ENCODE measurements at places on chromosomes 2 and 18.

GRCh38 chr2:53938904-53939303 lies 31.9 kb downstream of the PSME4 start:
- DNase-seq = no peak

- DNase-seq = peak; percentile 95
Measured at GRCh38 chr2:166375736-166376487, at the start of gene SCN9A. Gene SCN9A (minus strand): TSS chr2:166375944. CDS start chr2:166311756, 64,188 bp downstream.

- DNase-seq = peak; percentile 18
Measured at GRCh38 chr2:199258291-199258690, 199.4 kb downstream of the SATB2 start.

GRCh38 chr2:217919204-217919603 lies 83.6 kb downstream of the TNS1 start:
- DNase-seq = no peak

DNA sequence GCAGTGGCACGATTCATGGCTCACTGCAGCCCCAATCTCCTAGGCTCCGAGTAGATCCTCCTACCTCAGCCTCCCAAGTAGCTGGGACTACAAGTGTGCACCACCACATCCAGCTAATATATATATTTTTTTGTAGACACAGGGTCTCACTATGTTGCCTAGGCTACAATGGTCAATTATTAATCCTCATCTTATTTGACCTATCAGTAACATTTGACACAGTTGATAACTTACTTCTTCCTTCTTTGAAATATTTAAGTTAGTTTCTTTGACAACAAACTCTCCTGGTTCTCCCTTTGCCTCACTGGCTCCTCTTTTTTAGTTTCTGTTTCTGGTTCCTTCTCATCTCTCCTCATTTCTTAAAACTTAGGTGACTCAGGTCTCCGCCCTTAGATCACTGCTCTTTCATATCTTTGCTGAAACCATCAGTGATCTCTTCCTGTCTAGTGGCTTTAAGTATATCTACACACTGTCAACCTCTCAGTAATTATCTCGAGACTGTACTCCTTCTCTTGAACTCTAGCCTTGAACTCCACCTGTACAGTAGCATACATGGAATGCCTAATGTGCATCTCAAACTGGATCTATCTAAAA lies 11.5 kb downstream of the PGAP1 start:
- DNase-seq = no peak

- DNase-seq = peak; percentile 39
Measured at GRCh38 chr2:227163485-227163997, 464 bp downstream of the COL4A4 start.

- no peak for DNase-seq
Measured at GRCh38 chr18:10971717-10972116, 177.7 kb downstream of the PIEZO2 start.

- peak; percentile 83 for DNase-seq
Measured at GRCh38 chr2:224816816-224817215, 100.7 kb upstream of the CCDC195 start.

GRCh38 chr2:29650631-29651097 lies 270.7 kb downstream of the ALK start:
- DNase-seq = no peak

- DNase-seq = no peak
Measured at GRCh38 chr18:9173770-9174233, 37.2 kb downstream of the ANKRD12 start.

- no peak for DNase-seq
Measured at GRCh38 chr2:241812730-241813643, 4.0 kb downstream of the NEU4 start.
